HFF-Myc (cell line): ENCODE measurements at places on chromosomes 7 and 10.

DNA sequence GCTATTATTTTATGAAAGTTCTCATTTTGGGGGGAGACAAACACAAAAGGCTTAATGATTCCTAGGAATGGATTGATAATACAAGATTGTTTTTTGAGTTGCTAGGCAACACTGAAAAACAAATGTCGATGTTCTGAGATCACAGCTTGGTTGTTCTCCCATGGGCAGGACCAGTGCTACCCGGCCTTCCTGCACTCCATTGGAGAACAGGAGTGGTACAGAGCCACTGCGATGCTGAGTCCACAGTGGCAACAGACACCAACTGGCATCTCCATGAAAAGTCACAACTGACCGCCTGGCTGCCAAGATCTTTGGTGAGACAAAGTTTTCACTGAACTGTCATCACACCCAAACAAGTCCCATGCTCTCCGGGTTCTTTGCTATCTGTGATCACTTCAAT lies 68.9 kb upstream of the NMT2 start:
- DNase-seq: no peak

DNA sequence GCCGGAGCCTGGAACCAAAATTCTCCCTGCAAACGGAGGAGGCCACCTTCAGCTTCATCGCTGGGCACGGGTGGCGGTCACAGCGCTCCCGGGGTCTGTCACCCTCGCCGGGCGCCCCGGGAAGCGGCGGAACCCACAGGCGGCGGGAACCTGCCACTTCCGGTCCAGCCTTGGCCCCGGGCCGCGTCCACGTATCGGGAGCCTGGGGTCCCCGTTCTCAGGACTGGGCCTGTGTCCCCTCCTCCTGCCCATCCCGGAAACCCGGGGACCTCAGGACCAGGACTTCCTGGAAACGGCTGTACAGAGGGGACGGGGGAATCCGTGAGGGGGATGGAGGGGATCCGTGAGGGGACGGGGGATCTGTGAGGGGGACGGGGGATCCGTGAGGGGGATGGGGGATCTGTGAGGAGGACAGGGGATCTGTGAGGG lies 25.4 kb downstream of the PDGFA start:
- DNase-seq: no peak

GRCh38 chr10:105538874-105539273 lies 897.8 kb downstream of the SORCS3 start:
- no peak for DNase-seq

GRCh38 chr7:114021135-114021534 lies 102.3 kb upstream of the PPP1R3A start:
- DNase-seq: no peak

DNA sequence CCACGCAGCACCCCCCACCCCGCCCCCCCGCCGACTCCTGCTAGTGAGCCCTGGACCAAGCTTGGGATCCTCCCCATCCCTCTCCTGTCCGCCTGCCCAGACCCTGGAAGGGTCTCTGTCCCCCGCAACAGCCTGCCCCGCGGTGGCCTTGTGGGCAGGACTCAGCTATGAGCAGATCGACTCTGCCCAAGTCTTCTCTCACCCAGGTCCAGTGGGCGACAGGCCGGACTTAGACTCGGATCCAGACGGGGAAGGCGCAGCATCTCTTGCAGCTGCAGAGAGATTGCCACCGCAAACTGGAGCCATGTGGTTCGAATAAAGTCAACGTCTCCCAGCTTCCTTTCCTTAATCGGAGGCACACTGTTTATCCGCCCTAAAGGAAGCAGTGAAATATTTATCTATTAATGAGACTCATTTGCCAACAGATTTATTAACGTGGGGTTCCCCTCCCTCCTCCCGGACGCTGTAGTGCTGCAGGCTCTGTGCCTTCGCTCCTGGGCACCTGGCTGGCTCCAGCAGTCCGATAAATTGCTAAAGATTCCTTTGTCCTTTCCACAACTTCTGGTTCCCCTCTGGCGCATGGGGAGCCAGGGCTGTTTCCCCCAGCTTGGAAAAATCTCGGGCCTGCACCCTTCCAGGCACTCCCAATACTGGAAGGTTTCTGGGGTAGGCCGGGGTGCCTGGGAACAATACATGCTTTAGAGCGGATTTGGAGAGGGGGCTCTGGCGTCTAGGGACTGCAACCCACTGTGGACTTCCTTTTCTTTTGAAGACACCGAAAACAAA lies 634 bp upstream of the HOXA7 start:
- DNase-seq: no peak

- DNase-seq: no peak
Measured at GRCh38 chr10:35643151-35644049, 1.3 kb upstream of the FZD8 start.

DNA sequence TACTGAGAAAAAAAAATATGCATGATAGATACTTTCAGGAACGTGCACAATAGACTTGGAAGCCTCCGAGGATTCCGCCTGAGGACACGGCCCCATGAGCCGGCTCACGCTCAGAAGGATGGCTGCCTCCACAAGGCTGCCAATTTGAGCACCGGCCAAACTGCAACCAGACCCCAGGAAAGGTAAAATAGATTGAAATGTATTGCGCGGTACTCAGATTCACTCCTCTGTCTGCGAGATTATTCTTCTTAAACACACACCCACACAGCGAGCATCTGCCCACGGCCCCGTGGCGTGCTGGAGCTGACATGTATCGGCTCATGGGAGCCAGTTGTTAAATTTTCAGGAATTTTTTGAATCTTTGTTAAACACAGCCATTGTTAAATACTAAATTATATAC lies 653.2 kb upstream of the MKI67 start:
- no peak for DNase-seq
